Ascending aorta (tissue), 2 donors: ENCODE measurements at places on chromosomes 5 and 9.

DNA sequence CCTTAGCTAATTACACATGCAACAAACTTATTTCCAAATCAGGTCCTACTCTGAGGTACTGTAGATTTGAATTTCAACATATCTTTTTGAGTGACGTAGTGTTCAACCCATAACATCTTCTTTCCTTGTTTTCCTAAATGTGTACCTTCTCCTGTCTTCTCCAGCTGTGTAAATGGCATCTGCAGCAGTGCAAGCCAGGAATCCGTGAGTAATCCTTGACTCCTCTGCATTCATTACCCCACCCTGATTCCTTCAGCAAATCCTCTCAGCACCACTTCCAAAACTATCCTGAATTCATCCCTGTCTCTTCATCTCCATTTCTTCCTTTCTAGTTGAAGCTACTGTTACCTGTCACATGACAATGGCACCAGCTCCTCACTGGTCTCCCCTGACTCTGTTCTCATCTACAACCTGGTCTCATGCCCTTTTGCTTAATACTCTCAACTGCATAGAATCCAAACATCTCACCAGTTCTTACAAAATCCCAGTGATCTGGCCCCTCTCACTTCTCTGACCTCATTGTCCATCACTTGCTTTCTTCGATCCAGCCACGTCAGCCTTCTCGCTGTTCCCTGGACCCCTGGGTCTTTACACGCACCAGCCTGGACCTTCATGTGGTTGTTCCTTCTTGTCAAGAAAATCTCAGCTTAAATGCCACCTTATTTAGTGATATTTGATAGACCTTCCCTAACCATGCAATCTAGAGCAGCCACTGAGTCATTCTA, 14.6 kb upstream of the TRAF1 start:
- DNase-seq = peak; percentile 60

DNA sequence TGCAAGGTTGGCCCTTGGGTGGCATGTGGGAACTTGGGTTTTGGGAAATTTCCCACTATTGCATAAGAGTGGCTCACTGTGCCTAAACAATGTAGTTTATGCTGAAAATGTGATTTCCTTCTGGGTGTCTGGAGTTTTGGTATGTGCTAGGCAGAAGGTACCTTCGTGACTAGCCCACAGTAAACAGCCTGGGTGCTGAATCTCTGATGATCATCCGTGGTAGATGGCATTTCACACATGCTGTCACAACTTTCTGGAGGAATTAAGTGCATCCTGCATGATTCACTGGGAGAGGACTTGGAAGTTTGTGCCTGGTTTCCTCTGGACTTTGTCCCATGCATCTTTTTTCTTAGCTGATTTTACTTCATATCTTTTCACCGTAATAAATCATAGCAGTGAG, 64.5 kb downstream of the LNPEP start:
- DNase-seq = no peak

- DNase-seq = no peak
Observed at GRCh38 chr5:179484201-179484600, 66.2 kb upstream of the RUFY1 start.

GRCh38 chr9:738209-738915, 103.1 kb upstream of the DMRT1 start:
- no peak for DNase-seq

DNA sequence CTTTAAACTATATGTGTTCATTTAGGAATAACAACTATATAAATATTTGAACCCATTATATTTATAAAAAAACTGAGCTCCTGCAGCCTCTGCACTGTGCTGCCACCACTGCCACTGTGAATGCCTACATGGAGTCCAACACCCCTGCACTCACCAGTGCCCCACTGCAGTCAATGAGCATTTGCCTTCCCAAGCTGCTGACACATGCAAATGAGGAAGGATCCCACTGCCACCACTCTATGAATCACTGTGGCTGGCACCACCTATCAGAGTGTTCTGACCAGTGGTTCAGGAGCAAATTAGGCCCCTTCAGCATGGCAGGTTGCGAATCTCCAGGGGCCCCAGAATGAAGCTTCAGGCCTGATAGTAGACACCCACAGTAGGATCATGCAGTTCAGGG, 9.1 kb downstream of the IFNA5 start:
- no peak for DNase-seq

DNA sequence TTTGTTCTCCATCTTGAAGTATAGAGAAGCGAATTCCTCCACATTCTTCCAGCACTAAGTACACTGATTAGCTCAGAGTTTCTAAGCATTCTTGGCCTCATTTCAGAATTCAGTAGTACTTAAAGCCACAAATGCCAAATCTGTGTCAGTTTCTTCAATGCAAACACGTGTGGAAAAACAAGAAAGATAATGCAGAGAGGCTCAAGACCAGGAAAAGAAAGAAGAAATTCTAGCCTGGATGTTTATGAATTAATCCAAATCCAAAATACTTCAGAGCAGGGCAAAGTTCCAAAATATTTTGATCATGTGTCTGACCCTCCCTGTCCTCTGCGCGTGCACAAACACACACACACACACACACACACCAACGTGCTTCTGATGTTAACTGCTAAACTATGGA, 457.6 kb downstream of the SLCO4C1 start:
- DNase-seq = no peak

DNA sequence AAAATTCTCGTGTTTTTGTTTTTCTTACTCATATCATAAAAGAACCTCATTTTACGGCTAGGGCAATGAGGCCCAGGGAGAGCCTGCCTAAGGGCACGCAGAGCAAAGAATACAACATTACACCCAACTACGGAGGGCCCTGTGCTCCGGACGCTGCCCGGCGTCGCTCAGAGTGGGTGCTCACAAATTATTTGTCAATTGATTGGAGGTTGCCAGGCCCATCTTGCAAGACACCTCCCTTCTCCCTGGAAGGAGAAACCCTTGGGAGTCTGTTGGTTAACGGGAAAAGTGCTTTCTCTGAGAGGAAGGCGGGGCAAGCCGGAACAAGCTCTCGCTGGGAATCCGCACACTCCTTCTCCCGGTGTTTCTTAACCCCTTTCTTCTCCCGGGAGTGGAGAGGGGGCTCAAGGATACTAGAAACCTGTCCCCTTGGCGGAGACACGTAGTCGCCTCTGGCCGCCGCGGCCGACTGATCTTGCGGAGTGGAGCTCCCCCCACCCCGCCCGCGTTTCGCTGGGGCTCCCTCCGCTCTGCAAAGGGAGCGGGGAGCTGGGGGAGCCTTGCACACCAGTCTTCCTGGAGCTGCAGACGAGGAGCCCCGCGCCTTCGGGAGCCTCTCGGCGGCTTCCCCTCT, 599.3 kb upstream of the SGCD start:
- no peak for DNase-seq

- DNase-seq = no peak
Observed at GRCh38 chr5:181181650-181182565, 23.1 kb downstream of the TRIM7 start.

DNA sequence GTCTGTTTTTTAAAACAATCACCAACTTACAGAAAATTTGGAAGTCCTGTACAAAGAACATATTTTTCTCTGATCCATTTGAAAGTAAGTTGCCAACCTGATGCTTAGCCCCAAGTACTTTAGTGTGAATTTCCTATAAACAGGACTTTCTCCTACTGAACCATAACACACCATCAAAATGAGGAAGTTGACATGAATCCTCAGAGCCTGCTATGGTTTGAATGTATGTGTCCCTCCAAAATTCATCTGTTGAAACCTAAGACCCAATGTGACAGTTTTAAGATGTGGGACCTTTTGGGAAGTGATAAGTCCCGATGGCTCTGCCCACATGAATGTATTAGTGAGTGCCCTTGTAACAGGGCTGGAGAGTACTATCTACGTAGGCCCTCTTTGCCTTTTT, 6.4 kb upstream of the ACOT12 start:
- no peak for DNase-seq

DNA sequence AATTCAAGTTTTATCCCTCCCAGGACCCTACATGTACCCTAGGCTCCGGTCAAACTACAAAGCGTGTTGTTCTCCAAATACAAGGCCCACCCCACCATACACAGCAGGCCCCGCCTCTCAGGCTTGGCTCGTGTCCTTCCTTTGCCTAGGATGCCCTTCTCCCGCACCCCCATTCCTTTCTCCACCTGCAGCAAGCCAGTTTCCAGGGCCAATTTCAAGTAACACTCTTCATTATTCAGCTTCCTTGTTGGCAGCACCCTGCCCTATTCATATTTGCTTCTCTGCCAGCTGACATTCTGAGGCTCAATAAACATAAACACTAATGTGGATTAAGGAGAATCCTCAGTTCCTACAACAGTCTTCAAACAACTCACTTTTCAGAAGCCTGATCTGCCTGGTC, 31.7 kb downstream of the EPB41L4B start:
- DNase-seq = no peak

DNA sequence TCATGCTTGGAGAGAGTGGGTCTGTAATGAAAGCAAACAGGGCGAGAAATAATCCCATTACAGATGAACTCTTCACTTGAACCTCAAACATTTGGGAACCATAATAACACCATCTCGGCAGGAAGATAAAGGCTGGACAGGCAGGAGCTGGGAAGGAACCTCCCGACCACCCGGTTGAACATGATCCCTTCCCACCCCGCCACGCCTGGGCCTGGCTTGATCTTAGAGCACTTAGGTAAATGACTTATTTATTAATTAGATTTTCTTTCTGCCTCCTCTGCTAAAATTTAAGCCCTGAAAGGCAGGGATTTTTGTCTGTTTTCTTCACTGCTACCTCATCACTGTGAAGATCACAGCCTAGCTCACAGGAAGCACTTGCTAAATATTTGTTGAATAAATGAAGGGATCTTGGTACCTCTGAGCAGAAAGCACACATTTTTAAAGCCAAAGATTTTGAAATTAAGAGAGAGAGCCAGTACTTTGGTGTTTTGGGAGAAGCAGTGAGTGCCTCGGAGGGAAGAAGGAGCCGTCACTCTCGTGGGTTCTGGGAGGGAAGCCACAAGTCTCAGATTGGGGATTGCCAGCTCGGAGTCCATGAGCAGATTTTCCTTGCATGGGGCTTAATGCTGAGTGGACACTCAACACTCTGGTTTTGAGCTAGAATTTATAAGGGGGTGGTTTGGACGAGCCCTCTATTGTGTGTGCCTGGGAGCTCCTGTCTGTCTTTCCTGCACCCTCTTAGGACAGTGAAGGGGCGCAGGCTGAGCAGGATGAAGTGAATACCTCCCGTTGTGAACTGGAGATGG, 133.3 kb downstream of the MACROH2A1 start:
- no peak for DNase-seq

GRCh38 chr5:180156141-180156540, 52.9 kb downstream of the RASGEF1C start:
- peak; percentile 46 for DNase-seq

DNA sequence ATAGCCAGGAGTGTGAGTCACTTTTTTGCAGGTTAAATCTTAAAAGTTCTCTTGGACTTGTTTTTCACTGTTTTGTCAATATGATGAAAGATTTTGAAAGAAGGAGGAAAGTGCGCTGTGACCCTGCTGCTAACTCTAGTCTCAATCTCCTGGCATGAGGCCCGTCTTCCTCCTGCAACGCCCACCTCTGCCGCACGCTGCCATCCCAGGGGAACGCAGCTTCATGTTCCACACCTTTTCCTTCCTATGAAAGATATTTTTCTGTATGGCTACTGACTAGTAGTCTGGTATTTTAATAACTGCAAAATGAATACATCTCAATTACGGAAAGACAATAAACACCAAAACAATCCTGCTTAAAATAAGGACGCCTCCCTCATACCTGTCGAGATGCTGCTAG, 8.3 kb downstream of the PPIC start:
- DNase-seq = no peak

DNA sequence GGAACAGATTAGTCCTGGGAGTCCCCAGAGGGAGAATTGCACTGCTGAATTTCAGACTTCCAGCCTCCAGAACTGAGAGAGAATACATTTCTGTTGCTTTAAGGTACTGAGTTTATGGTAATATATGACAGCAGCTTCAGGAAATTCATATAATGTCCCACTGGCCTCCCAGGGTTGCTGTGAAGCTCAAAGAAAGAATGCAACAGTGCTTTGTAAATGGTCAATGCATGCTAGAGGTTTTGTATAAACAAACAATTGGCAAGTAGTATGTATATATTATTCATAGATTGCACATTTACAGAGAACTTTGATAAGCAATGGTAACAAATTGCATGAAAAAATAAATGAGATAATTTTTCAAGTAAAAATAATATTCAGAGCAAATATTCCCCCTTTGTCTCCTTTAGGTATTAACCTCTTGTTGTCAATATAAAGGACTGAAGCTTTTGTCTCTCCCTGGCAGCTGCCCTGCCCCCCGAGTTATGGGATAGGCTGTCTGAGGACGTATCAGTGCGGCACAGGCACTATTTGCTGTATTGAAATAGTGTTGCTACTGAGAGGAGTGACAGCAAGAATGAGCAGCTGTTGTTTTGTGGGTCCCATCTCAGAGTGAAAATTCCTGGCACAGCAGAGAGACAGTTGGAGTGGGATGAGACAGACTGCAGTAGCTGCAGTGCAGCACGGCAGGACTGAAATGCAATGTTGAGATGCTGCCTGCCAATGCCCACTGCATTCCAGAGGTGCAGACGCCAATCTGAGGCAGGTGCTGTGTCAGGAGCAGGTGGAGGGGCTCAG, 194.2 kb upstream of the GLRA1 start:
- no peak for DNase-seq

GRCh38 chr5:43065387-43065947, 25.3 kb upstream of the ANXA2R start:
- DNase-seq = no peak

DNA sequence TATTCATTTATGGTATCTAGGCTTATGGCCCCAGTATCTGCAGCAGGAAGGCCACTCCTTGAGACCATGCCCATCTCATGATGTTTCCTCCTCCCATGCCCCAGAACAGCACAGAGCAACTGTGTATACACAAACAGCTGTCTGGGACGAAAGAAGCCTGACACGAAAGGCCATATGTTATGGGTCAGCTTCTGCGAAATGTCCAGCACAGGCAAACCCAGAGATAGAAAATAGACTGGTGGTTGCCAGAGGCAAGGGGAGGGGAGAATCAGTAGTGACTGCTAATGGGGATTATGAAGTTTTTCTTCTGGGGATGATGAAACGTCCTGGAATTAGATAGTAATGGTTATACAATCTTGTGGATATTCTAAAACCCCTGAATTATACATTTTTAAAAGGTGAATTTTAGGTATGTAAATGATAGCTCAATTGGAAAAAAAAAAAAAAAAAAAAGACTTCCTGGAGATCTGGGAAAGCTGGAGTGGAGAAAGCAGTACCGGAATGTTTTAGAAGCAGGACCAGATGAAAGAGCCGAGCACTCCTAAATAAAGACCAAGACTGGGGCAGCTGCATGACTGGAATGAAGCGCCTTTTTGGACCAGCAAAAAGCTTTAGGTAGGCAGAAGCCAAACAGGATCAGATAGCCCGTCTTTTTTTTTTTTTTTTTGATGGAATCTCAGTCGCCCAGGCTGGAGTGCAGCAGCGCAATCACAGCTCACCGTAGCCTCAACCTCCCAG, 29.2 kb downstream of the PCDHGC5 start:
- no peak for DNase-seq

GRCh38 chr5:19546521-19546920, 441.5 kb downstream of the CDH18 start:
- no peak for DNase-seq
